Heart right ventricle (tissue), 16 donors: ENCODE measurements at places on chromosomes 4 and X. TPM values are rescaled to one million over a fixed set of nuclear protein-coding genes. Genes with fewer than 3 reads are reported as not detected.

- no peaks in the 10 kb centered on the region for H3K4me1 ChIP-seq
- no peaks in the 10 kb centered on the region for H3K27me3 ChIP-seq
- DNase-seq, result no peak
Measured at GRCh38 chr4:41734371-41734770, 14.2 kb downstream of the PHOX2B start.

DNA sequence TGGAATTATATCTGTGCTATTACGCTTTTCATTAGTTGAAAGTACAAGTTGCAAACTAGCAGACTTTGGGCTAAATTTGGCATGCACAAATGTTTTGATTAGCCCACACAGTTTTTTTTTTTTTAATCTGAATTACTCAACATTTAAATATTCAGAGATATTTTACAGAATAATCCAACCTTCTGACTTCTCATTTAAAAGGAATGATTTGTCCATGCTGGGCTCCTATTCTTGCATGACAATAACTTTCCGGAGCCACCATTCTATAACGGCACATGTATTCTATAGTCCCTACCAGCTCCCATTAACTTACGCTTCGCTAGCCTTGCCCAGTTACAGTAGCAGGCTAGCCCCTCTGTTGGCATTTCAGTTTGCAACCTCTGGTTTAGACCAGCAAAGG is 219.3 kb upstream of the FTHL17 start:
- H3K4me3 ChIP-seq, result no peak overlapping the region
- no peak overlapping the region for H3K27ac ChIP-seq
- H3K36me3 ChIP-seq, result no peaks in the 10 kb centered on the region
- DNase-seq, result no peak

GRCh38 chrX:44060221-44060620 is 87.0 kb upstream of the NDP start:
- no peak overlapping the region for H3K4me3 ChIP-seq
- no peak for DNase-seq
- H3K36me3 ChIP-seq, result no peaks in the 10 kb centered on the region
- H3K4me1 ChIP-seq, result no peaks in the 10 kb centered on the region
- no peak overlapping the region for H3K27ac ChIP-seq

DNA sequence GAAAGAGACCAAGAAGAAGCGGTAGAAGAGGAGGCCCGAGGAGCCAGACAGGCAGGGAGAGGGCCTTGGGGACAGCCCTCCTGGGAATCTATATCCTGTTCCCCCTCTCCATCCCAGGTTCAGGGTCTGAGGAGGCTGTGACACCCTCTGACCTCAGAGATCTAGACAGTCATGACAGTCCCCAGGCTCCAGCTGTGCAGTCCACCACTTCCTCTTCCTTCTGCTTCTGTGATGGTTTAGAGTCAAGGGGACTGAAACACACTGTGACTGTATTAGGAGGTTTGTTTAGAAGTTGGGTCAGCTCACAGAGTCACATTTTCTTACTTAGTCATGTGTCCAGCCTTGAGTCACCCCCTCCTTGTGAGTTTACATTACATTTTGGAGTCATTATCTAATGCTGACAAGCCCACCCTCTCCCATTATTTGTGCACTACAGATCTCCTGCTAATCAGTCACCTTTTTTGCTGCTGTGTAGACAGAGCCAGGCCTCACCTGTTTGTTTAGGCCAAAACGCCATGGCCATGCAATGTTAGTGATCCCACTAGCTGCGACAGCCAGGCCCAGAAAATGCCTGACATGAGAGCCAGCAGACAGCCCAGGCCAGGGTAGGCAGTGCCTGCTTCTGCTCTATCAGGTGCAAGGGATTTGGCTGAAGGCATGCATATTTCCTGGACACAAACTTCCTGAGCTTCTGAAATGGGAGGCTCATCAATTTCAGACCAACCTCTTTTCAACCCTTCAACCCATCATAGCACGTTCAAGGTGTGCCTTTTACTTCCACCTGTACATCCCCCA is 26.0 kb downstream of the MANBA start:
- no peaks in the 10 kb centered on the region for H3K27me3 ChIP-seq
- DNase-seq, result no peak
- peaks cover 6% of the 10 kb centered on the region for H3K4me1 ChIP-seq
- peaks cover 13% of the 10 kb centered on the region for H3K36me3 ChIP-seq
- H3K27ac ChIP-seq, result peak overlapping the region; percentile 70
- H3K4me3 ChIP-seq, result no peak overlapping the region

GRCh38 chr4:147772056-147772455 is 40.2 kb downstream of the ARHGAP10 start:
- H3K4me3 ChIP-seq, result no peak overlapping the region
- no peaks in the 10 kb centered on the region for H3K27me3 ChIP-seq
- peaks cover 59% of the 10 kb centered on the region for H3K4me1 ChIP-seq
- peak overlapping the region; percentile 59 for H3K27ac ChIP-seq
- H3K36me3 ChIP-seq, result no peaks in the 10 kb centered on the region

- no peak overlapping the region for H3K4me3 ChIP-seq
- no peaks in the 10 kb centered on the region for H3K27me3 ChIP-seq
Measured at GRCh38 chr4:187000281-187000680, 276.6 kb upstream of the FAT1 start.

DNA sequence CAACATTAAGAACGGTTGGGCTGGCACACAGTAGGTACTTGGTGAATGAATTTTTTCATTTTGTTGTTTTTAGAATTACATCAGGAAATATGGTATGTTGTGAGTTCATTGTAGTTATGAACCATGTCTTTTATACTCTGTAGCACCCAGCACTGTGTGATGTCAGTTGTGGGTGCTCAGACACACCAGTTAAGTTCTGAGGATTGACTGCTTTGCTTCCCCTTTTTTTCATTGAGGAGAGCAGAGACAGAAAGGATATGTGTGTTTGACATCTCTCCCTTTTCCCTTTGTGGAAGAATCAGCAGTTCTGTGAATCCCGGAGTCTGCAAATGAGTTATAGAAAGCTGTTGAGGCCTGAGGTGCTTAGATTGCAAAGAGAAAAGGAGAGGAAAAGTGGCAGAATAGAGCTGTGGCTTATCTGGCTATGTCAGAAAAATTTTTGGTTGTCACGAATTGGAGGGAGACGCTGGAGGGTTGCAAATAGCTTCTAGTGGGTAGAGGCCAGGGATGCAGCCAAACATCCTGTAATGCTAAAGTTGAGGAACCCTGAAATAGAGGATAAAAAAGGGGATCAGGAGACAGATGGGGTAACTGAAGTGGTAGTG is 13.1 kb downstream of the SMAD1 start:
- no peaks in the 10 kb centered on the region for H3K27me3 ChIP-seq
- H3K4me3 ChIP-seq, result no peak overlapping the region
- H3K27ac ChIP-seq, result no peak overlapping the region
- no peaks in the 10 kb centered on the region for H3K36me3 ChIP-seq

DNA sequence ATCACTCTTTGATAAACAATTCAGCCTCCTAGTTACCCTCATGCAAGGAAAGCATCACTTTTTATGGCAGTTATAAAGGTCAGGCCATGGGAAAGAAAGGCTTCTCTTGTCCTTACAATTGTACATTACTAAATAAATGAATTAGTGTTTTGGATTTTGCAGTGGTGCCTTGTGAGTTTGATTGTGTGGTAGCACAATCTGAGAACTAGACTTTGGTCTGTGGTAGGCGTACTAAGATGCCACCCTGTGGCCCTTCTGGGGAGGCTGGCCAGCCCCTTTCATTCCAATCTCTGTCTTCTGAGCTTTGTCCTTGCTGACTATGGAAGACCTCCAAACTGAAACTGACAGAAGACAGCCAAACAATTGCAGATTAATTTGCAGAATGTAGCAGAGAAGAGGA is 14.6 kb upstream of the HNRNPD start:
- no peaks in the 10 kb centered on the region for H3K36me3 ChIP-seq
- no peak overlapping the region for H3K27ac ChIP-seq
- no peak for DNase-seq
- H3K27me3 ChIP-seq, result no peaks in the 10 kb centered on the region

DNA sequence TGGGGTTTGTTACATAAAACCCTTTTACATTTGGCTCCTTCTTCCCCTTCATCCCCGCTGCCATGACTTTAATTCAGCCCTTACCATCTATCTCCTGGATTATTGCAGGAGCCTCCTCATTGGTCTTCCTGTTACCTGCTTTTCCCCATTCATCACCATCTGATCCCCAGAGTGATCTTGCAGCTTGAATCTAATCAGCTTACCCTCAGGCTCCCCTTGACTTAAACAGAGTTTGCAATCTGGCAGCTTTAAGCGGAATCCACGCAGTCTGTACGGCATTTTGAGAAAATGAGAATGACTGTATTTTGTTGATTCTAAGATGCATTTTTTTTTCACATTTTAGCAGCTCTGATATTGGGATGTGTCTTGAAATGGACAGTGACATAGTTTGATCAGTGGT is 14.9 kb upstream of the PPEF1 start:
- no peak for DNase-seq
- no peaks in the 10 kb centered on the region for H3K27me3 ChIP-seq
- no peak overlapping the region for H3K27ac ChIP-seq
- H3K36me3 ChIP-seq, result no peaks in the 10 kb centered on the region
- H3K4me3 ChIP-seq, result no peak overlapping the region
- no peaks in the 10 kb centered on the region for H3K4me1 ChIP-seq

DNA sequence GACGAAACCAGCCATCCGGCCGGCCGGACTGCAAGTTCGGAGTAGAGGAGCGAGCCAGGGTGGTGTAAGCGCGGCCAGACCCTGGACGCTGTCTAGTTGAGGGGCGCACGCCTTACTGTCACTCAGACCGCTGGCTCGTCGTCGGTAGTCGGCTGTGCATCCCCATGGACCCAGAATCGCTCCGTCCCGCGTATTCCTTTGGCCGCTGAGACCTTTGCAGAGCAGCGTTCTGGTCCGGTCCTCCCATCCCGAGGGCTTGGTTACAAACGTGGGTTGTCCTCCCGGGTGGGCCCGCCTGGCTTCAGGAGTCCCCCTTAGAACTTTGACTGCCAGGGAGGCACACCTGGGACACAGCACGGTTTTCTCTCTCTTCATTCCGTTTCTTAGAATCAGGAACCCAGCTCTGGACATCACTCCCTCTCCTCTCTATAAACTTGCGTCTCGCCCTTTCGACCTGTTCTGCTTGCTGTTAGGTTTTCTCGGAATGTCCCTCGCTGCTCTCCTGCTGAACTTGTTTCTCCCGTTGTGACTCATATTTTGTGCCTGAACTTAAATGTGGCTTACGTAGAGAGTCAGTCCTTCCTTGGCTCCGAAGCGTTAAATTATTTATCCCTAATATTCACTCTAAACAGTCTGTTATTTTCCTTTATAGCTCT is 672 bp downstream of the PGM2 start:
- H3K4me3 ChIP-seq, result peak overlapping the region; percentile 73
- DNase-seq, result peak; percentile 12
- peaks cover 26% of the 10 kb centered on the region for H3K36me3 ChIP-seq
- H3K4me1 ChIP-seq, result peaks cover 15% of the 10 kb centered on the region
- H3K27me3 ChIP-seq, result no peaks in the 10 kb centered on the region
- no peak overlapping the region for H3K27ac ChIP-seq

DNA sequence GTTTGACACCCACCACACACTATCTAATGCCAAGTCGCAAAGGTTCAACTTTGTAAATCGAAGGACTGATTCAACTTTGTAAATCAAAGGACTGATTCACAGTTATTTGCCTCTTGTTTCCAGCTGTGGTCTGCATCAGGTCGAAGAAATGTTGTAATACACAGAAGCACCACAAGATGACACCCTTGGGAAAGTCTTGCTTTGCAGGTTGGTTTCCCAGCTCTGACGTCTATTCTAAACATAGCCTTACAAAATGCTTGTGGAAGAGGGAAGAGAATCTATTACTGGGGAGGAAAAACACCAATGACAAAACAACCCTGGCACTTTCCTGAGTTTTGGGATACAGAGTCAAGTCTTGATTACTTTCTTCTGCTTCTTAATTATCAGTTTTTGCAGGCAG is 35.3 kb downstream of the SUPT20HL1 start:
- no peak overlapping the region for H3K4me3 ChIP-seq
- H3K4me1 ChIP-seq, result peaks cover 7% of the 10 kb centered on the region
- H3K27me3 ChIP-seq, result no peaks in the 10 kb centered on the region
- H3K27ac ChIP-seq, result no peak overlapping the region
- no peaks in the 10 kb centered on the region for H3K36me3 ChIP-seq

GATA1 gene
- total RNA-seq, result not detected

CCDC158 gene
- total RNA-seq, result 0.20 TPM

VCX3A gene
- total RNA-seq, result not detected

HSD17B11 gene
- total RNA-seq, result 24.1 TPM

NUP62CL gene
- 0.47 TPM for total RNA-seq

HOPX gene
- 2.5 TPM for total RNA-seq

TMEM271 gene
- total RNA-seq, result not detected

PPP1R3F gene
- total RNA-seq, result 19.7 TPM

MMGT1 gene
- 24.5 TPM for total RNA-seq

PNPLA4 gene
- total RNA-seq, result 41.2 TPM

BANK1 gene
- 1.1 TPM for total RNA-seq

MAGEH1 gene
- total RNA-seq, result 11.3 TPM

AMTN gene
- not detected for total RNA-seq
